Activated T-cell treated with anti-CD3 and anti-CD28 coated beads, Interleukin-2, amount 50 U/mL, for 1 hour (primary cell): ENCODE measurements at places on chromosomes 2 and 18.

GRCh38 chr18:8188184-8188583 is 421.1 kb upstream of the RAB12 start:
- no peak for DNase-seq

DNA sequence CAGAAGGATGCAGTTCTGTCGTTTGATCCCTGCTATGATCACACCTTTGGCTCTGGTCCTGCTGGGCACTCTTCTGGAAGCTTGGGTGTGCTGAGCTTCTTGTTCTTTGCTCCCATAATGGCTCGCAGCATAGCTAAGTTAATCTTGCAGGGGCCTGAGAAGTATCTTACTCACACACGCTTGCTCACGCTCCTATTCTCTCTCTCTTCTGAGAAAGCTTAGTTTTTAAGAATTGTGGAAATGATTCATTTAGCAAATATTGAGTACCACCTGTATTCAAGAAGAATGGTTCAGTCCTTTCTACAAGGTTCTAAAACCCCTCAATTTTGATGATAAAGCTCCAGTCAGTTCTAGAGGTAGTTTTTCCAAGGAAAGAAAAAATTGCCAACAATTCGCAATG is 40.6 kb downstream of the XRCC5 start:
- no peak for DNase-seq

GRCh38 chr2:161217597-161218185 is 57.5 kb downstream of the TANK start:
- DNase-seq: no peak

GRCh38 chr2:222272446-222273015 is 26.3 kb downstream of the PAX3 start:
- DNase-seq: no peak

- DNase-seq: no peak
Observed at GRCh38 chr2:217656316-217656715, 346.5 kb downstream of the TNS1 start.

GRCh38 chr2:112317303-112318158 is 42.1 kb downstream of the ZC3H6 start:
- DNase-seq: no peak

GRCh38 chr18:36379435-36379984 is 82.0 kb downstream of the FHOD3 start:
- no peak for DNase-seq

GRCh38 chr2:61423714-61424113 is 47.2 kb downstream of the USP34 start:
- no peak for DNase-seq

- no peak for DNase-seq
Observed at GRCh38 chr2:135255208-135255607, 203.1 kb downstream of the RAB3GAP1 start.

- DNase-seq: no peak
Observed at GRCh38 chr2:51706220-51706619, 674.3 kb upstream of the NRXN1 start.

- DNase-seq: no peak
Observed at GRCh38 chr2:206890179-206890578, 49.1 kb upstream of the CPO start.

DNA sequence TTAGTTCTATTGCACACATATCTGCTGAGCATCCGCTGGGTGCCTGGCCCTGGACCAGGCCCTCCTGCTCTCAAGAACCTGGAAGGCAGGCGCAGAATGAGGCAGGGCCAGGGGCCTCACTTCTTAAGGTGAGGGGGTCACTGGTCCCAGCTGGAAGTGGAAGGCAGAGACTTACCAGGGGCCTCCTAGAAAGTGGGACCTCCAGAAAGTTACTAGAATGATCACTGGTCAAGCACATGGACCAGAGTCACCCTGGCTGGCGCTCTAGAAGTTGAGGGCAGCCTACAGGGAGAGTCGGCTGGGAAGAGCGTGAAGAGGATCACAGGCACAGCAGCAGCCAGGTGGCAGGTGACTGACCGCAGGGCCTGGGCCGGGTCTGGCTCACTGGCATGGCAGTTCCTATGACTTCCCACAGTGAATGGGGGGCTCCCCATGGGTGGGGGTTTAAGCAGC is 26.1 kb upstream of the MAL start:
- DNase-seq: no peak

DNA sequence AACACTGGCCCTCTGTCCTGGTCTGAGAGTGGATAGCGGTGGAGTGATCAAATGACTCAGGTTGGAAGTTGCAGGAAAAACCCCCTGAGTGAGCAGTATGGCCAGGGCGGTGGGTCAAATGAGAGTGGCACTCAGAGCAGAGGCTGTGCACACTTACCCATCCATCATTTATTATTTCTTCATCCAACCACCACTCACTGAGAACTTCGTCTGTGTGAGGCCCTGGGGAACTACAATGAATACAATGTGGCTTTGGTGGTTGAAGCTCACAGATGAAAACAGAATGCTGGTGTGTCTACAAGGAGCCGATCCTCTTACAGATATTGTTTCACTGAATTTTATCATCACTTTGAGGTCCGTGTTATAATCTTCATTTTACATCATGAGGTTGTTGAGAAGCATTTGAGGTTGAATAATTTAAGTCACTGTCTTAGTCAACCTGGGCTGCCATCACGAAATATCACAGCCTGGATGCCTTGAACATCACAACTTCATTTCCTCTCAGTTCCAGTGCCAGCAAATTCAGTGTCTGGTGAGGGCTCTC is 73.4 kb upstream of the ID2 start:
- DNase-seq: no peak

GRCh38 chr2:196836440-196836839 is 27.3 kb upstream of the C2orf66 start:
- DNase-seq: no peak

DNA sequence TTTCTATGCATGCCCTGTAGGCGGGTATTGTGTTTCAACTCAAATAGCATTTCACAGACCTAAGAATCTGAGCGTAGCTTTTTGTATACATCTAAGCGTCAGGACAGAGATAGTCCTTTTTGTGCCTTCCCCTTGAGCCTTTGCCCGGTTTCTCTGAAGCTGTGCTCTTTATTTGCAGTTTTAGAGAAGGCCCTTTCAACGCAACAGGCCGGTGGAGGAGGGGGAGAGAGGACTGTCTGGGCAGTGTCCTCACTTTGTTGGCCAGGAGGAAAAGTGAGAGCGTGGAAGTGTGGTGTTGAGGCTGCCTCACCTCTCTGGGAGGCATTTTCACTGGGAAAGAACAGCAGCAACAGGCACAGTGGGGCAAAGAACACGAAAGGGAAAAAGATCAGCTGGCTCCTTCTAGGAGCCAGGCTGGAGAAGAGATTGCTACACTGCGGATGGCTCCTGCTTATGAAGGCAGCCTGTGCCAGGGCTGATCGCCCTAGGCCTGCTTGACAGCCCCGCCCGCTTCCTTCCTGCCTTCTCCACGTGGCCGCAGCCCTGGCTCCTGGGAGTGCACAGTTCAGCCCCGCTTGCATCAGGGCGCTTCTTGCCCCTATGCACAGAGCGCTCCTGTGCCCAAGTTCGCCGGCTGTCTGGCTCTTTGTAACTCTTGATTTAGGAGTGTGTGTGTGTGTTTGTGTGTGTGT is 195.6 kb upstream of the POU3F3 start:
- DNase-seq: no peak

- DNase-seq: no peak
Observed at GRCh38 chr18:24462838-24463775, 2.7 kb downstream of the HRH4 start.

GRCh38 chr18:6396276-6396675 is 18.4 kb downstream of the L3MBTL4 start:
- no peak for DNase-seq

DNA sequence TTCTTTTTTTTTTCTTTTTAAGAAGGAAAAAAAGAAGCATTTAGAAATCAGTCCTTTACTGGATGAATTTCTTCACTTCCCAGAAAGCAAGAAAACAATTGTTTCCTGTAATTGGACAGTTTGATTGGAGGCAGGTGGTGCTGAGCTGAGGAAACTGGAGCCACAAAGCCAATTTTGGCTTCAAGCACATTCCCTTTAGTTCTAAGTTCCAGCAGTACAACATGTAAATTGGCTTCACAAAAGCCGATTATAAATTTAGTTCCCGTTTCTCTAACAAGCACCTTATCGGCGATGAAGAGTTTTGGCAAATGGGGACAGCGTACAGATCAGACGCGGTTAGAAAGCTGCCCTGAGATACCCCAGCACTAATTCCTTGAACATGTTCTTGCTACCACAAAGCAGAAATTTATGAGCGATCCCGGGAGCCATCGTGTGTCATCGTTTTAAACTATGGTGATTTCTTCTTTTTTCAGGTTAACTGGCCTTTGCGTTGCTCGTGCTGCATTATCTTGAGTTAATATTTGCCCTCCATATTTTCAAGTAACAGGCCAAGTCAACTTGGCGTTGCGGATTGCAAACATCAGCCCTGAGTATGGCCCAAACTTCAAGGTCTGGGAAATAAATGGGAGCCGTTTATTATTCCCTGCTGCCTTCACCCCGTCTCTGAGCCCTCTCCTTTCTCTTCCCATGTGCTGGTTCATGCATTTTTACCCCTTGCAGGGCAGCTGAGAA is 190.4 kb upstream of the ID2 start:
- no peak for DNase-seq

DNA sequence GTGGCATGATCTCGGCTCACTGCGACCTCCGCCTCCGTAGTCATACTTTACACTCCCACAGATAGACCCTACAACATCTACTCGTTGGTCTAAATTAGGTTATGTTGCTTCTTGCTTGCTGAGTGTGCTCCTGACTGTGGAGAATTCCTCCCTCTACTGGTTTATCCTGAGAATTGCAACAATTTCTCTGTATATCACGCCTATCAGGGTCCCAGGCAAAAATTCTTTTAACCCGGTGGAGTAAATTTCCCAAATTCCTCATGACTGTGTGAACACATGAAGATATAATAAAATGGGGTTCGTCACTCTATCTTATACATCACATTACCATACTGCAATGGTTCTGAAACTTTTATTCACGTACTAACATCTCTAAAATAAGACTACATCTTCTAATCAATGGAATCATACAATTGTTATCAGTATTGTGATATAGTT is 156.7 kb downstream of the EVA1A start:
- DNase-seq: no peak

DNA sequence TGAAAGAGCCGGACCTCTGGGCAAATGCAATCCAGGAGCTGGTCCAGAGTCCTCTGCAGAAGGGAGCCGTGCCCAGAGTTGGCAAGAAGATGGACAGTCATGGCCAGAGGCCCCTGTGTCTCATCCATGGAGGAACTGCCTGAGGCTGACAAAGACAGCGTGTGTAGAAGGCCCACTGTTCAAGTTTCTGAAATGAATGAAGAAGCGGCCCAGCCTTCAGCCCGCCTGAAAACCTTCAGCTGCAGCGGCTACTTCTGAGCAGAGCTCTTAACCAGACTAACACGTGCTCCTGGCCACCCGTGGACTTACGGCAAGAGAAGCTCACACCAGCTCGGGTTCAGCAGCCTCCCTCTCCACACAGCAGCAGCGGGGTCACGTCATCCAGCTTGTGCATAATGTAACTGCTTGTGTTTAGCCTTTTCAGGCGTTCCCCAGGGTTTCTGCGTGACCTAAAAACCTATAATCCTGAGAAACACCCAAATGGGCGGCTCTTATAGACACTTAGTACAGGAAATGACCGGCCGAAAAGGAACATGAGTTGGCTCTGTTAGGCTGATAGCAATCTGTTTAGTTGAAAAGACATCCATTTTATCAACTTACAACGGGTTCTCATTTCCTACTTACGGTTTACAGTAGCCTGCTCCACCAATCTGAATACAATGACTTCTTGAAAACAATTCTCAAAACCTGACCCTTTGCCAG is at the start of gene FAM124B:
FAM124B (minus strand) TSS at position 467 of the 702 bp plus-strand sequence; CDS start at position 128, 339 bp downstream.
- DNase-seq: no peak

DNA sequence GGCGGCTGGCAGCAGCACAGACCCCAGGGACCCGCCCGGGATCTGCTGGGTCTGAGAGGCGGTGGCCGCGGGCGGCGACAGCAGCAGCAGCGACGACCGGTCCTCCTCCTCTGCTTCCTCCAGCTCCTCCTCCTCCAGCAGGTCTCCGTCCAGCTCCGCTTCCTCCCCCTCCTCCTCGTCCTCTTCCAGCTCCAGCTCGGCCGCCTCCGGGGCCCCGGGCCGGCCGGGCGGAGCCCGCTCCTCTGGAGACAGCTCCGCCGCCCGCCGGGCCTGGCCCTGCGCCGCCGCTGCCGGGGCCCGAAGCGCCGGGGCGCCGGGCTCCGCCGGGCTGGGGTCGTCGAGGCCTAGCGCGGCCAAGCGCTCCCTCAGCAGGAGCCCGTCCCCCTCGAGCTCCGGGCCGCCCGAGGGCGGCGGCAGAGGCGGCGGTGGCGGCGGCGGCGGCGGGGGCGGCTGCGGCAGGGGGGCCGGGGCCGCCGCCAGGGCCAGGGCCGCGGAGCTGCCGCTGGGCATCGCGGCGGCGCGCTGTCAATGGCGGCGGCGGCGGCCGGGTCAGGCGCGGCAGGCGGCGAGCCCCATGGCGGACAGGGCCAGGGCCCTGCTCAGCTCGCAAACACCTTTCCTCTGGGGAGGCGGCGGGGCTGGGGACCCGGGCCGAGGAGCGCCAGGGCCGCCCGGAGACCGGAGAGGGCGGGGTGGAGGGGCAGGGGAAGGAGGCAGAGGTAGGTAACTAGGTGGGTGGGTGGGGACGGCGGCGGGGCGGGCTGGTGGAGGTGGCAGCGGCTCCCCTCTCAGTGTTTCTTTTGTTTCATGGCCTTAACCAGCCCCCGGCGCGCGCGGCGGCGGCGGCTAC is 445 bp downstream of the MEX3C start:
- DNase-seq: no peak

GRCh38 chr2:237593596-237594320 is 3.2 kb upstream of the RAB17 start:
- no peak for DNase-seq

GRCh38 chr18:67577386-67577785 is 60.9 kb upstream of the DSEL start:
- DNase-seq: no peak

GRCh38 chr2:169664600-169664977 is 29.6 kb downstream of the CFAP210 start:
- no peak for DNase-seq
